LoVo (cell line): ENCODE measurements at places on chromosomes 1 and 21.
A peak's percentile ranks its signal among the peaks of the same experiment; 100 is the strongest.

GRCh38 chr1:14825396-14825795 is 226.9 kb downstream of the KAZN start:
- DNase-seq = no peak

- DNase-seq = no peak
Measured at GRCh38 chr21:44006656-44007055, 5.5 kb upstream of the TRAPPC10 start.

DNA sequence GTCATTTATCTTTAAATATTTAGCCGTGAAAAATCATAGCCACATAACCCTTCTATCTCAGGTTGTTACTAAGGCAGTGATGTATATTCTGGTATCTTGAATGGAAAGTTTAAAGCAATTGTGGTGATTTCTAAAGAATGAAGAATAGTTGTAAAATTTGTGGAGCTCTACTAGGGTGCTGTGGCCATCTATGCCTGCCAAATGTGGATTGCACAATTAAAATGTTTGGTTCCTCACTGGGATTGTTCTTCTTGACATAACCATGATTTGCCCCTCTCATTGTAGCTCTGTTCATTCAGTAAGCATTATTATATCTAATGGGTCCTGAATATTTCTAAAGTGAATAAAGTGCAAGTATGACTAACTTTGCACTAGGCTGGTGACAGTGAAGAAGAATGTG is 50.1 kb downstream of the AK4 start:
- DNase-seq = no peak

DNA sequence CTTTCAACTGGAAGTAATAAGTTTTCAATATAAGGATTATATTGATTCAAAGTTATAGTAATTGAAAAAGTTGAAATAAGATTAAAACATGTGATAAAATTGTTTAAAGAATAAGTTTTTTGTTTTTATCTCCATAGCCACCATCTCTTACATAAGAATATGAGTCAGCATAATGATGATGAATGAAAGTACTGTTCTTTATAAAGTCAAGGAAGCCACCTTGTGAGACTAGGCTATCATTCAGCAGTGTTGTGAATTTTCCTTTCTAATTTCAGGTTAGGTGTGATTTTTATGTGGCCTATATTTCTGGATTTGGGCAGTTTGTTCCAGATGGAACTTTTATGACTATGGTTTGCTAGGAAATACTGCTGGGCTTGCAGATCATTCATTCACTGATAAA is 22.4 kb upstream of the ASB17 start:
- DNase-seq = no peak

DNA sequence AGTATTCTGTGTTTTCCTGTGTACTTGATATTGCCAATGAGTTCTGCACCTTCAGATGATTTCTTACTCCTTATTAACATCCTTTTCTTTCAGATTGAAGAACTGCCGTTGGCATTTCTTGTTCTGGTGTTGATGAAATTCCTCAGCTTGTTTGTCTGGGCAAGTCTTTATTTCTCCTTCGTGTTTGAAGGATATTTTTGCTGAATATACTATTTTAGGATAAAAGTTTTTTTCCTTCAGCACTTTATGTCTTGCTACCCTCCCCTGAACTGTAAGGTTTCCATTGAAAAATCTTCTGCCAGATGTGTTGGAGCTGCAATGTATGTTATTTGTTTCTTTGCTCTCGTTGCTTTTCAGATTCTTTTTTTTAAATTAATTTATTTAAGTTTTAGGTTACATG is 265.9 kb downstream of the HHAT start:
- DNase-seq = no peak

DNA sequence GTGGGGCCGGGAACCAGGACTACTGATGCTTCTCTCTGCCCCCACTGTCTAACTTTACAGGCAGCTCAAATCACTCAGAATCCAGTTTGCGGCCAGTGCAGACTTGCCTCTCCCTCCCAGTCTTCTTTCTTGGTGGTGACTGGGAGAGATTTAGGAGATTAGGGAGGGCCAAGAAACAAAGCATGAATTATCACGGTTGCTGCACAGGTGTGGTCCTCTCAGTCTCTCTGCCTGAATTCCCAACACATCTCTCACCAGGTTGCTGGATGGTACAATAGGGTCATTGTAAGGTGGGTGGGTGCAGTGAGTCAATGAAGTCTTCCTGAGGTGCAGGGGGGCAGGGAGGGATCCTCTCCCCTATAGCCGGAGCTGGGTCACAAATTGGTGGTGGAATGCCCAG is 12.6 kb downstream of the S100A11 start:
- peak; percentile 70 for DNase-seq

GRCh38 chr1:150021191-150021694 is 10.7 kb upstream of the OTUD7B start:
- peak; percentile 82 for DNase-seq

- DNase-seq = no peak
Measured at GRCh38 chr1:116015679-116016078, 39.4 kb downstream of the SLC22A15 start.
